Natural killer cell (primary cell): ENCODE measurements at places on chromosomes 2 and 18.

- no peak overlapping the region for H3K27ac ChIP-seq
- no peaks in the 10 kb centered on the region for H3K36me3 ChIP-seq
- no peaks in the 10 kb centered on the region for H3K4me1 ChIP-seq
- DNase-seq: no peak
- no peak overlapping the region for H3K4me3 ChIP-seq
Measured at GRCh38 chr2:202018950-202019349, 14.7 kb upstream of the FZD7 start.

- DNase-seq: no peak
- no peak overlapping the region for H3K27ac ChIP-seq
- no peaks in the 10 kb centered on the region for H3K4me1 ChIP-seq
Measured at GRCh38 chr2:41847744-41848441, 199.9 kb upstream of the PKDCC start.

GRCh38 chr2:12929758-12930157, 213.0 kb downstream of the TRIB2 start:
- no peaks in the 10 kb centered on the region for H3K36me3 ChIP-seq
- no peak for DNase-seq
- H3K27me3 ChIP-seq: no peaks in the 10 kb centered on the region

DNA sequence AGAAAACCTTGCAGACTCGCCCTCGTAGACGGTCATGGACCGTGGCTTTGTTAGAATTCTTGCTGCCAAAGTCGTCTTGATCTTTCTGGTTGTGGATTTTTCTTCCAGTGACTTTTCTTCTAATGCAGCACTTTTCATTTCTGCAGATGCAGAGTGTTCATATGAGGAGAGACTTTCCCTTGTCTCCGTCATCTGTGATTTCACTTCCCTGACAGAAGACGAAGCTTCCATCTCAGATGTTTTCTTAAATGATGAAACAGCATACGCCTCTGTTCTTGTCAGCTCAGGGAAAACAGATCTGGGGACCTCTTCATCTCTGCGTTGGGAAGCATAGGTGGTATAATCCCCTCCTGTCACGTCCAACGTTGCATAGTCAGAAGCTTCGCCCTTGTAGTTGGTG, 50.9 kb downstream of the PLEKHA3 start:
- H3K27ac ChIP-seq: peak overlapping the region; percentile 46
- H3K36me3 ChIP-seq: peaks cover 10% of the 10 kb centered on the region
- DNase-seq: no peak
- H3K4me1 ChIP-seq: no peaks in the 10 kb centered on the region
- no peak overlapping the region for H3K4me3 ChIP-seq

GRCh38 chr2:191626497-191627151, 51.3 kb upstream of the NABP1 start:
- H3K27ac ChIP-seq: no peak overlapping the region
- DNase-seq: no peak
- H3K4me1 ChIP-seq: peaks cover 13% of the 10 kb centered on the region
- H3K4me3 ChIP-seq: no peak overlapping the region
- no peaks in the 10 kb centered on the region for H3K36me3 ChIP-seq

DNA sequence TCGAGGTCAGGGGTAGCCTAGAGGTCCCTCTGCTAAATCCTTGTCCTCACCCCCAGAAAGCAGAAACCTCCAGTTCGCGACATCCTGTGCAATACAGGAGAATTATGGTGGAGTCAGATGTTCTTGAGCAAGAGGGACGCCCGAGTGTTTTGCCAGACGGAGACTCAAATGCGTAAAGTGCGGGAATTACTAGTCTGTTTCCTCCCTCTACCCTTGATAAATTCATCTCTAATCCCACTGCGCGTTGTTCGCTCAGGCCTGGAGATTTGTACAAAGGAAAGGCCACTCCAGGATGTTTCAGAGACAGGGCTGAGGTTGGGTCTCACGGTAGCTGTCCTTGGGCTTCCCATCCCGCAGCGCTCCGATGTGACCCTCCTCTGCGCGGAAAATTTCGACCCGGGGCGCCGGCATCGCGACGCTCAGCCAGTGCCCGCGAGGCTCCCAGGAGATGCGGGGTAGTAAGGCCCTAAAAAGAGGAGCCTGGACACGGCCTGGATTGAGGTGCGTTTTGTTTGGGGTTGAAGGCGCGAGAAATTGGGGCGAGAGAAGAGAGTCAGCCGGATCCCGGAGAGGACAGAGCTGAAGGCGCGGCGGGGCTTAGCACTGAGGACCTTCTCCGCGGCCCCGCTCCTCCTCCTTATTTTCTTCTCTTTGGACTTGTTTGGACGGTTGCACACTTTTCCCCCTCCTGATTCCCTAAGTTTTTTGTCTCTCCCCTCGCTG, 2.6 kb upstream of the NEUROD1 start:
- peaks cover 30% of the 10 kb centered on the region for H3K4me1 ChIP-seq
- peaks cover 66% of the 10 kb centered on the region for H3K27me3 ChIP-seq
- no peaks in the 10 kb centered on the region for H3K36me3 ChIP-seq

GRCh38 chr18:5317186-5317585, 21.7 kb upstream of the ZBTB14 start:
- H3K4me3 ChIP-seq: no peak overlapping the region
- no peak for DNase-seq
- no peak overlapping the region for H3K27ac ChIP-seq
- H3K36me3 ChIP-seq: peaks cover 2% of the 10 kb centered on the region

DNA sequence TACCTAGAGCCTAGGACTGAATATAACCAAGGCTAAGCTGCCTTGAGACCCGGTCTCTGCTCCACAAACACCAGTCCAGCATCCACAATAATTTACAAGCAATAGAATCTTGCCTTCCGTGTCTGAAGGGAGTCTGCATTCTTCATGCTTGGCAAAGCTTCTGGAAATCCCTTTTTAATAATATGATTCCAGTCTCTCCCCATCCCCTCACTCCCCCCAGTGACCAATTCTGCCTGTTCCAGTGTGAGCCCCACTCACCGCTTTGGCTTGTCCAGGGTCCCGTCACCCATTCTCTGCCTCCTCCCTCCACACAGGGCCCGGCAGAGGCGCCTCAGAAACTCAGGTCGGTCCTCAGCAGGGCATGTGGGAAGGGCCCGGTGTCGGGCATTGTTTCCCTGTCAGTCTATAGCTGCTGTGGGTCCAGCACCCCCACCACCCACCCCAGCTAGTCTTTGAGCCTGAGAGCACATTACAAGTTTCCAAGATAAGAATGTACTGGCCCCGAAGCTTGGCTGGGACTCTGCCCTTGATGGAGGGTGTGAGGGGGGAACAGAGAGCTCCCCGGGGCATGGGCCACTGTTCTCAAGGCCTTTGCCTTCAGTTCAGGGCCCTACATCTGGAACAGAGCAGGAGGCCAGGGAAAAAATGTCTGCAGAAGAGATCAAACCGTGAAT, 129.7 kb upstream of the MYCN start:
- H3K36me3 ChIP-seq: no peaks in the 10 kb centered on the region
- no peak overlapping the region for H3K27ac ChIP-seq
- H3K4me1 ChIP-seq: no peaks in the 10 kb centered on the region
- DNase-seq: no peak

- no peak overlapping the region for H3K27ac ChIP-seq
- H3K36me3 ChIP-seq: no peaks in the 10 kb centered on the region
- no peaks in the 10 kb centered on the region for H3K27me3 ChIP-seq
- H3K4me3 ChIP-seq: no peak overlapping the region
- H3K4me1 ChIP-seq: no peaks in the 10 kb centered on the region
Measured at GRCh38 chr18:62384068-62384467, 59.0 kb downstream of the TNFRSF11A start.

DNA sequence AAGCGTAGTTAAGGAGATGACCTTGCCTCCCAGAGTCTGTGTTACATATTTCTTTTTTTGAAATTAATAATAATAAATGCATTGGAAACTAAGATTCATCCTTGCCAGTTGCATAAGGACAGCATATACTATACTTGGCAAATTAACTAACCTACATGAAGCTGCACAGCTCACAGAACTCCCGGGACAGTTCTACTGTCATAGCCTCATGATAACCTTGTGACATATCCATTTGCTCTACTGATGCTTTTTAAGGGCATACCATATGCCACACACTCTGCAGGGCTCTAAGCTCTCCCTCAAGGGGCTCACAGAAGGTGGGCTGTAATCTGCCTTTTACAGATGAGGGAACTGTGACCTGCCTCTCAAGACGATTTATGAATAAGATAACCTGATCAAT, 3.8 kb downstream of the ITGB1BP1 start:
- DNase-seq: no peak
- peaks cover 6% of the 10 kb centered on the region for H3K36me3 ChIP-seq
- no peak overlapping the region for H3K27ac ChIP-seq
- no peak overlapping the region for H3K4me3 ChIP-seq
- H3K27me3 ChIP-seq: no peaks in the 10 kb centered on the region

GRCh38 chr18:52451851-52452250, 111.9 kb downstream of the DCC start:
- no peak overlapping the region for H3K27ac ChIP-seq
- no peak for DNase-seq
- H3K27me3 ChIP-seq: no peaks in the 10 kb centered on the region
- no peak overlapping the region for H3K4me3 ChIP-seq
- no peaks in the 10 kb centered on the region for H3K4me1 ChIP-seq

GRCh38 chr2:162164802-162165201, 12.8 kb upstream of the GCG start:
- no peak overlapping the region for H3K27ac ChIP-seq
- H3K36me3 ChIP-seq: no peaks in the 10 kb centered on the region
- no peak for DNase-seq
- no peaks in the 10 kb centered on the region for H3K4me1 ChIP-seq
- no peaks in the 10 kb centered on the region for H3K27me3 ChIP-seq

- H3K27me3 ChIP-seq: peaks cover 3% of the 10 kb centered on the region
- H3K27ac ChIP-seq: no peak overlapping the region
- peak overlapping the region; percentile 62 for H3K4me3 ChIP-seq
- peaks cover 9% of the 10 kb centered on the region for H3K4me1 ChIP-seq
- no peak for DNase-seq
Measured at GRCh38 chr18:55319459-55320193, 268.4 kb downstream of the TCF4 start.

GRCh38 chr2:224479826-224480225, 77.9 kb upstream of the FAM124B start:
- peaks cover 54% of the 10 kb centered on the region for H3K36me3 ChIP-seq
- DNase-seq: no peak
- H3K27me3 ChIP-seq: no peaks in the 10 kb centered on the region
- H3K27ac ChIP-seq: no peak overlapping the region

GRCh38 chr2:228197504-228197903, 16.0 kb upstream of the SPHKAP start:
- H3K4me3 ChIP-seq: no peak overlapping the region
- H3K4me1 ChIP-seq: no peaks in the 10 kb centered on the region
- H3K36me3 ChIP-seq: no peaks in the 10 kb centered on the region
- no peak overlapping the region for H3K27ac ChIP-seq
- DNase-seq: no peak

DNA sequence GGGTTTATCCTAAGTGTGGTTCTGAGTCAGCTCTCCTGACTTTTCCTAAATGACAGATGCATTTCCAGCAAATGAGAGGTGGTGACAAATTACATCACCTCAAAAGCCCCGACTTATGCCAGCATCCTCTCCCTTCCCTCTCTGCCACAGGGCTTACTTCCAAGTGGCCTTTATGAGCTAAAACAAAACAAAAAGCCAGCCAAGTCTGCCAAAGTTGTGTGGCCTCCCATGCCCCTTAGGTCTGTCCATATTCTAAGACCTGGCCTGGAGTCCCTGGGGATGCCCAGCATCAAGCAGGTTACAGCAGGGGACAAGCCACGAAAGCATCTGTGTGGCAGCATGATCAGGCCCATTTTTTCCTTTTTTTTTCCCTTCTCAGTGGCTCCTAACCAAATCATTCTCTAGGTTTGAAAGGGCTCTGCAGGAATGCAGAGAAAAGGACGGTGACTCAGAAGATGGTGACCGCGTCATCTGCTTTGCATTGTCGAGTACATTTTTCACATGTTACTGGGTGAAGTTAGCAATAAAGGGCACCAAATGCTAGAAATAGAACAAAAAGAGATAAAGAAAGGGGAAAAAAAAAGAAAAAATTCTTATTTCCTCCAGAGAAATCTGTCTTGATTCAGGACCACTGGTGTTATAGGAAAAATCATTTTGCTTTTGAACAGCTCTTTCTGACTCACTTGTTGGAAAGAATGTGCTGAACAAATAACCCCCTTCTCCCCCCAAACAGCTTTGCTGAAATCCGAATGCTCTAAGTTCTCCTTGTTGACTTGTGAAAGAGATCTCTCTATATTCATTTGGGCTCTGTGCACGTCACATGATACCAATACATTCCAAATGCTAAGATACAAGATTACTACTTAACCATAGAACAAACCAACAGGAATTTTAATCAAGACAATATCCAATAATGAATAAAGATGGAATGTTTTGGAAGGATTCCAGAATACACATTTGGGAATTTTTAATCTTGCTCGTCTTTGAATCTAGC, 178.7 kb downstream of the EN1 start:
- no peak overlapping the region for H3K27ac ChIP-seq
- no peak overlapping the region for H3K4me3 ChIP-seq
- no peaks in the 10 kb centered on the region for H3K36me3 ChIP-seq
- DNase-seq: no peak
- no peaks in the 10 kb centered on the region for H3K4me1 ChIP-seq

DNA sequence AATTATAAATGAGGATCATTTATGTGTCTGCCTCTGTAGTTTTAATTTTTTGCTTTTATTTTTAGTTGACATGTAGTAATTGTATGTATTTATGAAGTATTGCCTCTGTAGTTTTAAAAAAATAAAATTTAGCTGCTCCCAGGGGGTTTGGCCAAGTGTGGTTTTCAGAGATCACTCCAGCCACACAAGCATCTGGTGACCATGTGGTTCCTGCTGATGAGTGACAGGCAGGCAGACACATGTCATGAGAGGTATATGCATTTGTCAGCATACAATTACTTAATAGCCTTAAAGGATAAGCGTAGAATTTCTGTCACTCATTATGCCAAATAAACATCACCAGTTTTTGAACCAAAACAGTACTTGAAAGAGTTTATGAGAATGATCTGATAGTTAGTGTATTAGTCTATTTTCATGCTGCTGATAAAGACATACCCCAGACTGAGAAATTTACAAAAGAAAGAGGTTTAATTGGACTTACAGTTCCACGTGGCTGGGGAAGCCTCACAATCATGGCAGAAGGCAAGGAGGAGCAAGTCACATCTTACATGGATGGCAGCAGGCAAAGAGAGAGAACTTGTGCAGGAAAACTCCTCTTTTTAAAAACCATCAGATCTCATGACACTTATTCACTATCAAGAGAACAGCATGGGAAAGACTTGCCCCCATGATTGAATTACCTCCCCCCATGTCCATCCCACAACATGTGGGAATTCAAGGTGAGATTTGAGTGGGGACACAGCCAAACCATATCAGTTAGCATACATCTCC, 29.6 kb downstream of the MREG start:
- no peaks in the 10 kb centered on the region for H3K4me1 ChIP-seq
- H3K27me3 ChIP-seq: no peaks in the 10 kb centered on the region
- no peak overlapping the region for H3K4me3 ChIP-seq
- H3K27ac ChIP-seq: no peak overlapping the region
- no peaks in the 10 kb centered on the region for H3K36me3 ChIP-seq
- no peak for DNase-seq

GRCh38 chr2:64852771-64853241, 136.4 kb upstream of the SLC1A4 start:
- H3K27me3 ChIP-seq: peaks cover under 1% of the 10 kb centered on the region
- H3K4me1 ChIP-seq: peaks cover 17% of the 10 kb centered on the region
- no peak for DNase-seq
- no peak overlapping the region for H3K4me3 ChIP-seq
- peak overlapping the region; percentile 56 for H3K27ac ChIP-seq
